NCI-H1694 (cell line): ENCODE measurements at places on chromosomes 11 and 22.

DNA sequence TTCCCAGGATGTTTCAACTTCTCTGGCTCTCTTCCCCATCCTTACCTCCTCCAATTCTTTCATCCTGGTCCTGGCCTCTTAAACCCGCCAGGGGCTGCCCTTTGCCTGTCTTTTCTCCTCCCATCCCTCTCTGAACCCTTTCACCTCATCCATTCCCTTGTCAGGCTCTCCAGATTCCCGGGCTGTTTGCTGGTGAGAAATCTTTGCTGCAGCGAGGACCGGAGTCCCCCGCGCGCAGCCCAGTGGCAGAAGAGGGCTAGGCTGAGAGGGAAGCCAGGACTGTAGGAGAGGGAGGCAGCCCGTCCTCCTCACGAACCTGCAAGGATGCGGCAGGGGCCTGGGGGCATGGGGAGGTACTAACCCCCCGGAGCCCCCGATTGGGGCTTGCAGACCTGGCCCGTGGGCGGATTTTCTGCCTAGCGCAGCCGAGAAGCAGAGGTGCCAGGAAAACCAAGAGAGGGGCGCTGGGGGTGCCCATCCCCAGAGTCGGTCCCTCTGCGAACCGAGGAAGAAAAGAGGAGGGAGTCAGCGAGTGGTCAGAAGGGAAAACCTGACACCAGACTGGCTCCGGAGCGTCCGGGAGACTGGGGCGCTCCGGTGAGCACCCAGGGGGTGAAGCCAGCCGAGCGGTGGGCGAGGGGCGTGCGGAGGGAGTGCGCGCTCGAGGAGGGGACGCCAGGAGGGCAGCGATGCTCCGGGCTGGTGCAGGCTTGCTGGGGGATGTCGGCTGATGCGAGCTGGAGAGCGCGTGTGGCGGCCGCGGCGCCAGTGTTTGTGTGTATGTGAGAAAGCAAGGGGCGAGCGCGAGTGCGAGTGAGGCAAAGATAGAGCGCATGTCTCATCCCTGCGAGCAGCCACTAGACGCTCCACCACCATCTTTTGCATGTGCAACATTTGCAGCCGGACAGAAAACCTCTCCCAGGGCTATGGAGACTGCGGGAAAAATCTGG lies at the start of gene GRIA4:
Gene GRIA4 (plus strand): TSS at position 242 of the 950 bp plus-strand sequence. CDS start 925 bp downstream, outside the sequence.
- DNase-seq, result peak; percentile 13

- DNase-seq, result no peak
Measured at GRCh38 chr11:75463106-75463774, 30.2 kb upstream of the KLHL35 start.

DNA sequence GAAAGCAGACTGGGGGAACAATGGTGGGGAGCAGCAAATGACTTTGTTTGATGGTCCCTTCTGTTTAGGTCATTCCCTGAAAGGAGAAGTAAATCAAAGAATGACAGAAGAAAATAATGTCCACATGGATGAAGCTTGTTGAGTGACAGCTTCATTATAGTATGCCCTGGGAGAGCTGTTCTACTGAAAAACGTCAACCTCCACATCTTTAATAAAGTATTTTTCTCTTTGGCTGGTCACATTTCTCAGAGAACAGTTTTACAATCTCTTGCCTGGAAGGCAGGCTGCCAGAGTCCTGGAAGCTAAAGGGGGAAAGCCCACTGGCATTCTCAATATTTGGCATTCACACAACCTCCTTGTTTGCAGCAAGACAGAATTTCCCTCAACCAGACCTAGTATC lies 287.9 kb downstream of the SWAP70 start:
- DNase-seq, result no peak

GRCh38 chr11:78954696-78955095 lies 380.0 kb upstream of the NARS2 start:
- no peak for DNase-seq

DNA sequence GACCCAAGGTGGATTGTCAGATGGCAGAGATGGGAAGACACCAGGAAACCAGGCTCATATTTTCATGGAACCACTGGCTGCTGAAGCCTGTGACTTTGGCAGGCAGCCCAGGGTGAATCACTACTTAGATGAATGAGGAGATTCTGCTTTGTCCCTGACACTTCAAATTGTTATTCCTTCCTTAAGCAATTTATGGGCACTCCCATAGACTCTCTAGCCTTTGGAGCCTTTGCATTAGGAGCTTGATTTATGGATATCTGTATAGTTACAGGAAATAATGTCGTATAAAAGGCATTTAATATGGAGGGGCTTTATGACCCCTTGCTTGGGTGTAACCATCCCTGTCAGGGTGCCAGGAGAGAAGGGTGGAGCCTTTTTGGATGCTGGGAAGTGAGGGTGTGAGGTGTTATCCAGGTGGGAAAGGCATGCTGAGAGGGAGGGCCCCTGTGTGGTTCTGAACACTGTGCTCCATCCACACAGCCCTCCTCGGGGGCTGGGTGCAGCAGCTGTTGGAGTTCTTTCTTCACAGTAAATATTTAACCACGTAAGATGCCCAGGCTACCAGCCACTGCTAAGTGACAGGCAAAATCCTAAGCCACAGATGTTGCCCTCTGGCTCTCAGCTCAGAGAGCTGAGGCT lies 35.3 kb downstream of the IL18 start:
- DNase-seq, result no peak

- no peak for DNase-seq
Measured at GRCh38 chr11:40337118-40337517, 1122.3 kb downstream of the LRRC4C start.

GRCh38 chr11:46435679-46436078 lies 44.1 kb upstream of the CHRM4 start:
- DNase-seq, result peak; percentile 10

DNA sequence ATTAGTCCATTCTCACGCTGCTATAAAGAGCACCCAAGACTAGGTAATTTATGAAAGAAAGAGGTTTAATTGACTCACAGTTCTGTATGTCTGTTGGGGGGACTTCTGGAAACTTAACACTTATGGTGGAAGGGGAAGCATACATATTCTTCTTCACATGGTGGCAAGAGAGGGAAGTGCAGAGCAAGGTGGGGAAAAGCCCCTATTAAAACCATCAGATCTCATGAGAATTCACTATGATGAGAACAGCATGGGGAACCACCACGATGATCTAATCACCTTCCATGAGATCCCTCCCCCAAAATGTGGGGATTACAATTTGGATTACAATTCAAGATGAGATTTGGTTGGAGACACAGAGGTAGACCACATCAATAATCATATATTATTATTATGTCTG lies 25.7 kb downstream of the CEP57 start:
- DNase-seq, result no peak
